ENCODE measurements at places on chromosomes 16 and 17.

DNA sequence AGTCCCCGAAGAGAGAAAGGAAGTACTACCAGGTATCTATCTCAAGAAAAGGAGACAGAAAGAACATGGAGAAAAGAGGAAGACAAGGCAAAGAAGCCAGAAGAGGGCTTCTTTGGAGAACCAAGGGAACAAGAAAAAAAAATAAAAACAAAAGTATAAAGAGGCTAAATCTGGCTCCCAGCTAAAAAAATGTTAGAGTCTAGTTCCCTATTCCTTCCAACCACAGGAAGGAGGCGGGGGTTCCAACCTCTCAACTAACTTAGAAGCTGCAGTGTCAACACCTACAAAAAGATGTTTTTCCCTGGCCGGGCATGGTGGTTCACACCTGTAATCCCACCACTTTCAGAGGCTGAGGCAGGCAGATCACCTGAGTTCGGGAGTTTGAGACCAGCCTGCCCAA, 13.4 kb downstream of the UTP6 start:
- DNase-seq: peak; percentile 30

GRCh38 chr17:55705847-55706246, 16.8 kb downstream of the TMEM100 start:
- DNase-seq: no peak

GRCh38 chr17:27747462-27748359, 52.6 kb downstream of the NOS2 start:
- no peak for DNase-seq

DNA sequence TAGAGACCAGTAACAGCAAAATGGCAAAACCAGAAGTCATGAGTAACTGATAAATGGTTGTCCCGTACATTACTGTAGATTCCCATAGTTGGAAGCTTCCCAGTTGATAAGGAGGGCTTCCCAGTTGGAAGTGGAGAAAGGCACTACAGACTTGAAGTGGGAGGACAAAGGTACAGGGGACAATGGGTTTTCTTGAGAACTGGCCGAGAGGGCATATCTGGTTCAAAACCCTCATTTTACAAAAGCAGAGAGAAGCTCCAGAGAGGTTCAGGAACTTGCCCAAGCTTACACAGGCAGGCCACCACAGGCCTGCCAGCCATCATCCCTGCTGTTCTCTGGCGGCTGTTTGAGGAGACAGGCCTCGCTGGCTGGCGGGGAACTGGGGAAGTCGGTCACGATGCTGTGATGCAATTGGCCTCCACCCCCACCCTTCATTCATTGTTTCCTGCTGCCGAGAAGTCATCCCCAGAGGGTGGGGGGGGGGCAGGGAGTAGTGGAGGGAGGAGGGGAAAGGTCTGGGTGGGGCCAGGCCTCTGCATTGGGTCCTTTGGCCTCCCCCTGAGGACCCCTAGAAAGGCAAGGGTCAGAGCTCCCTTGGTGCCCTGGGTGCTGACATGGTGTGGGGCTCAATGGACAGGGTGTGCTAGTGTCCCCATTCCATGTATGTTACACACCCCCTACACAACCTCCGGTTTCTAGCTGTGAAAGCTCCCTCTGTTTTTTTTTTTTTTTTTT, 3.0 kb downstream of the UBALD2 start:
- DNase-seq: peak; percentile 83

DNA sequence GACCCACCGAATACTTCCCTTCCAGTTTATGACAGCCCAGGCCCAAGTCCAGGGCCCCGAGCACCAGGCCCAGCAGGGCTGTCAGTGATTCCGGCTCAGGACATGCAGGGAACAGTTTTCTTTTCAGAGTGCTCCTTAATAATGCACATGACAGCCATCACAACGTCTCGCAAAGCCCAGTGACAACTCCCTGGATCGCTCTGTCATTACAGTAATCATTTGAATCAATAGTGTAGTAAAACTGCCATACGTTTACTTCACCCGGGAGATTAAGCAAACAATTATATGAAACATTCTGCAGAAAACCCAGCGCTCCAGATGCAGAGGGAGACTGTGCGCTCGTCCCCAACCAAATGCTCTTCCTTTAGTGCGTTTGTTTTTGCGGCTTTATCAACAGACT, 162.6 kb upstream of the CDH13 start:
- no peak for DNase-seq

DNA sequence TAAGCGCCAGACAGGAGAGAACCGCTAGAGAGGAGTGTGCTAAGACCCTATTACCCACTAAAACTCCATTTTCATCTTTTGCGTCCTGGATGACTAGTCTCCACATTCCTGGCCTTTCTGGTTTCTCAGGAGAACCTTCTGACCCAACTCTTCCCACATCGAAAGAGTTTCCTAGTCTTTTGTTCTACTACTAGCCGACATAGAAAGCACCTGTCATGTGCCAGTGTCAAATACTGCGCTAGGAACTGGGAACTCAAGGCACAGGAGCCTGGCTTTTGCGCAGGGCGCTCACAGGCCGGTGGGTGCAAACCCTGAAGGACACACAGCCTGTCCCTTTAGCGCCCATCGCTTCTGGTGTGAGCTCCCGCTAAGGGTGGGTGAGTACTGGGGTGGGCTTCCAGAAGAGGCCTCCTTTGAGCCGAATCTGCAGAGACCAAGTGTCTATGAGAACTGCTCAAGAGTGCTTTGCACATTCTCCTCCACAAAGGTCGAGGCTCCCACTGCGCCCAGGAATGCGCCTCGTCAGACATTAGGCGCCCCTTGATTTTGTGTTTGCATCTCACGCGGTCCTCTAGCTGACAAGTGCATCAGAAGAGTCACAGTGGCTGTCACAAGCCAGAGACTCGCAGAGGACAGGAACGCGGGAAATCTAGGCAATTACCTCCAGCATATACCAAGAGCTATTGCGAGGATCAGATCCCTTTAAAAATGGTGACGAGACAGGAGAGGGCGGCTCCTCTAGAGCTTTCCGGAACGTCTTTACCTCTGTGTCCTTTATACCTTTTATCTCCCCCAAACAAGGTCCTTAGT, 2.0 kb upstream of the PSMB3 start:
- no peak for DNase-seq

DNA sequence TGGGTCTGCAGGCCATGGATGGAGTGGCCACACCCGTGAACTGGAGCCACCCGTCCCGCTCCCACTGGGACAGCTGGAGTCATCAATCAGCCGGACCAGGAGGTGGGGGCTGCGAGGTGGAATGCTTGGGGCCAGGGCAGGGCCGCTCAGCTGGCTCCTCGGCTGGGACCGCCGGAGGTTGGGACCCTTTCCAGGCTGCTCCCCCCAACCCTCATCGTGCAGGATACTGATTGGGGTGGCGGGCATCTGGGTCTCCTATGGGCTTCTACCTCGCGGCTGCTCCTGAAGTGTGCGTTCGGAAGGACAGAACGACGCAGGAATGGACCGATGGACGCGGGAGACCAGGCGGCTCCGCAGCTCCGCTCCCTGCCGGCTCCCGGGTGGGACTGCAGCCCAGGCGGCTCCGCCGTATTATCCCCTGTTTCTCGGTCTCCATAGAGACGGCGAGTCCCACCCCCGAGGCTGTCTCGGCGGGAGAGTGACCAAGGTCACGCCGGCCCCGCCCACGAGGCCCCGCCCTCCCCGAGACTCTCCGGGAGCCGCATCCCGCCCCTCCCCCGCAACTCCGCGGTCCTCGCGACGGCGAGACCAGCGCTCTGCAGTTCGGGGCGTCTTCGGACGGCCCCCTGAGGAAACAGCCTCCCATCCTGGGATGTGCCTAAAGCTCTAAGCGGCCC, at the start of gene TPPP3:
Gene TPPP3, minus strand, starts transcription at position 388 of the 677 bp plus-strand sequence. CDS start 2,387 bp downstream, outside the sequence.
- DNase-seq: peak; percentile 84

DNA sequence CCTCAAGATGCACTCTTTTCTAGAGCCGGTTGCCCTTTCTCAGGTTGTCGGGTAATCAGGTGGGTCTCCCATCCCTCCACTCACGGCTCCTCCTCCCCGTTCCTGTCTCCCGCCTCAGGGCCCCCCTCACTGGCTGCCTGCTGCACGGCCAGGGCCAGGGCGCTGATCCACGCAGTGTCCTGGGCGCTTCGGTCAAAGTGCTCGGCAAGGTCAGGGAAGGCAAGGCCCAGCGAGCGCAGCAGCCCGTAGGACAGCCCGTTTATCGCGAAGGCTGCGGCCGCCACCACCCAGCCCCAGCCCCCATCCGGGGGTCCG, 753 bp downstream of the SLC16A11 start:
- DNase-seq: no peak

DNA sequence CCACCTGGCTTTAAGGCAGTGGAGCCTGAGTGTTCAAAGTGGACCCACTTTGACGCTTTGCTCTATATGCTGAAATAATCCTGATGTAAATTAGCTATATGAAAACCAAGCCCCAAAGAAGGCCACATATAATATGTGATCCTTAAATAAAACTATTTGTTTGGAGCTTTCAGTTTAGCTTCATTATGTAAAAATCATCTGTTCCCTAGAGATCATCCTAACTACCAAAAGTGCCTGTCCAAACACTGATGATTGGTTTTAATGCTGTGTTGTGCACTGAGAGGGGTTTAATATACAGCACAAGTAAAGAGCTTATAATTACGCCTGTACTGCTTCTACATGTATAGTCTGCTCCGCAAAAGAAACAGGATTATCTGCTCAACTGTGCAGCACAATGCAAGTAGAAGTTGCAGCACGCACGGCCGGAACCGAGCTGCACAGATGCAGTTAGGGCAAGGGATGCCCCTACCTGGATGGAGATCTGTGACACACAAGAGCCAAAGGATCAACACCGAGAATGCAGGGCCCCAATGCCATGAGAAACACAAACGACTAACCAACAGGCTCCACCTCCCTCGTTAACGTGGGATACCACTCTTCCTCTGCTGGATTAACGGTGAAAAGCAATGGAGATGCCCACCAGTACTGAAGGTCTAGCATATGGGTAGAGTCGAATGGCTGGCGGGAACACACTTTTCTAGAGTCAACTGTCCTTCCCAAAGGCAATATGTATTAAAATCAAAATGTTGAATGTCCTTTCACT, 20.5 kb downstream of the USP7 start:
- DNase-seq: no peak

GRCh38 chr16:16022683-16023064, 73.3 kb downstream of the ABCC1 start:
- no peak for DNase-seq

DNA sequence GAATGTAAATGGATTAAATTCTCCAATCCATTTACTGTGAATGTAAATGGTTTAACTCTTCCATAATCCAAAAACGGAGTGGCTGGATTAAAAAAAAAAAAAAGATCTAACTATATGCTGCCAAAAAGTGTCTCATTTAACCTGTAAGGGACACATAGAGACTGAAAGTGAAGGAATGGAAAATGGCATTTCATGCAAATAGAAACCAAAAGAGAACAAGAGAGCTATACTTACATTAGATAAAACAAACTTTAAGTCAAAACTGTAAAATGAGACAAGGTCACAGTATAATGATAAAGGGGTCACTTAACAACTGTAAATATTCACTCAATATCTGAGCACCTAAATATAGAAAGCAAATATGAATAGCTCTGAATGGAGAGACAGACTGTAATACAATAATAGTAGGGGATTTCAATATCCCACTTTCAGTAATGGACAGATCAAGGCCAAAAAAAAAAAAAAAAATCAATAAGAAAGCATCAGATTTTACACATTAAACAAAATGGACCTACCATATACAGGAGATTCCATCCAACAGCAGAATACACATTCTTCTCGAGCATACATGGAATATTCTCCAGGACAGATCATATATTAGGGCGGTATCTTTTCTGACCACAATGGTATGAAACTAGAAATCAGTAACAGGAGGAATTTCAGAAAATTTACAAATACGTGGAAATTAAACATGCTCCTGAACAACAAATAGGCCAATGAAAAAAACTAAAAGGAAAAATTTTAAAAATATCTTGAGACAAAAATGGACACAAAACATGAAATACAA, 36.4 kb downstream of the CDR2 start:
- no peak for DNase-seq

- DNase-seq: no peak
Observed at GRCh38 chr17:35972535-35972934, 8.8 kb downstream of the CCL16 start.

GRCh38 chr17:16973760-16974540, 2.0 kb upstream of the TNFRSF13B start:
- peak; percentile 45 for DNase-seq

GRCh38 chr17:82320956-82321927, 3.8 kb upstream of the CD7 start:
- DNase-seq: peak; percentile 76

DNA sequence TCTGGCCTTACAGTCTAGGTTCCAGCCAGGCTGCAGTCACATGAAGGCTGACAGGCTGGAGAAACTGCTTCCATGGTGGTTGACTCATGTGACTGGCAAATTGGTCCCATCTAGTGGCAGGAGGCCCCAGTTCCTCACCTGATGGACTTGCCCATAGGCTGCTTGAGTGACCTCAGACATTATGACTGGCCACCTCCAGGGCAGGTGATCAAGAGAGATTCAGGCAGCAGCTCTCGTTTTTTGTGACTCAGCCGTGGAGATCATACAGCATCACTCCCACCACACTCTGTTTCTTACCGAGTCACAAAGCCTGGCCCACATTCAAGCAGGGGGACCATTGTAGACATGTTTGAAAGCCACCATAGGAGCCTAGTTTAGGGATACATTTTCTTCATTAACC, 34.5 kb downstream of the SIAH1 start:
- no peak for DNase-seq

GRCh38 chr16:49896447-49896964, 40.6 kb upstream of the ZNF423 start:
- DNase-seq: no peak

- peak; percentile 74 for DNase-seq
Observed at GRCh38 chr16:89289428-89290395, 72.2 kb downstream of the ZNF778 start.

- no peak for DNase-seq
Observed at GRCh38 chr17:65807361-65807760, 245.9 kb upstream of the AXIN2 start.

GRCh38 chr16:85616607-85617321, 3.6 kb downstream of the GSE1 start:
- DNase-seq: peak; percentile 52

DNA sequence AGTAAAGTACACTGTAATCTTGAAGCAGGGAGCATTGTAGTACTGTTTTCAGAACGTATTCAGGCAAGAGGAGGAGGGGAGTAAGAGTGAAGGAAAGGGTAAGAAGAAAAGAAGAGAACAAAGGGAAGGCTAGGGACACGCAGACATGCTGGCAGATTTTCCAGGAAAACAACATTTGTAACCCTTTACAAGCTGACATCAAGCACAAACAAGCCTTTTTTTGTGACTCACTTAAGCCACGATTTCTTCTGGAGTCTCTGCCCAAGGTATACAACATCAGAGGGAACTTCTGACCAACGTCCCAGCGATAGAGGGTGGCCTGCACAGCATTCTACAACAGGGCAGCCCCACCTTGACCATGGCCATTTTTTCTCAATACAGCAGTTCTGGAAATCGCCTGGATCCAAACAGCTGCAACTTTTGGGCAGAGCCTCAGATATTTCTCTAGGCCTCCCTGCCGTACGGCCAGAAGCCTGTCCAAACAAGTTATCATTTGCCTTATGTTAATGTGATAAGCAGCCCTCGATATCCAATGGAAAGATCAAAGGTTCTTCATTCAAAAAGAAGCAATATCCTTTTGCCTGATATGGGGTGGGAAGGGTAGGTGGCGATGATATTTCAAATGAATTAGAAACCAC, 247.3 kb downstream of the ZFHX3 start:
- no peak for DNase-seq
